ENCODE measurements at places on chromosomes 3 and 15.

DNA sequence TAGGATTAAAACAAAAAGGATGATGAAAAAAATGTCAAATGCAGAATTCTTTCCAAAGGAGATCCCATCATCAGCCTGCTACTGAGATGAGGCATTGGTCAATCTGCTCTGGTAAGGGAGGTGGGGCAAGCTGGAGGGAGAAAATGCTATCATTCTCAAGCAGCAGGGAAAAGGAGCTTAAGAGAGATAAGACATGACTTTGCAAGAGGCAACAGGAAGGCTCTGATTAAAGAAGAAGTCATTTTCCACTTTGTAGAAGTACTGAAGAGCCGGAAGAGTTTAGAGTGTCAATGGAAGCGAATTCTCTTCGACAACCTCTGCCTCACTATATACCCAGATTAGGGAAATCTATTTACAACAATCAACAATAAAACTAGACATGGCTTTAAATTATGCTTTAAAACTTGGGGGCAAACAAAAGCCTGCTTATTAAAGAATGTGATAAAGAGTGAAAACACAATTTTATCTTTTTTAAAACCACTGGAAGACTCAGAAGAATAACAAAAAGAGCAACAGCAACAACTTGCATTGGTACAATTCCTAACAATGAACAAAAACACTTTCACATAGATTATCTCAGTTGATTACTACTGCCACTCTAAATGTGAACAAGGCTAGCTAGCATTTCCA lies 81.8 kb upstream of the NANOGP8 start:
- DNase-seq: no peak

GRCh38 chr3:195201295-195201694 lies 69.7 kb downstream of the XXYLT1 start:
- DNase-seq: no peak

DNA sequence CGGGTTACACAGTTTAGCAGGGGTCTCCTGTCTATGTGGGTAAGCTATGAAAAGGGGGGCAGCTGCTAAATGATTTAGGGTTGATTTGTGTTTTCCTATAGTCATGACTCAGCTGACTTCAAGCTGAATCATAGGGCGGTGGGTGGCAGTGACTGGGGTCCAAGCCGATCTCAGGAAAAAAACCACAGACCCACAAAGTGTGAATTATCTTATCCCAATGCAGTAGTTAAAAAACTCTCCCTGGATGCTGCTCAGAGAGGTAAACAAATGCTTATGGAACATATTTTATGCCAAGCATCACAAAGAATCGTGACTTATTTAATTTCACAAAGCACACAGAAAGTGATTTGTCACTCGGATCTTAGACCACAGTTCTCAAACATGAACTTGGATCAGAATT lies 18.4 kb upstream of the TOPAZ1 start:
- DNase-seq: no peak

- no peak for DNase-seq
These were observed 866 bp upstream of the AADACL2 start for GRCh38 chr3:151732861-151733260.

DNA sequence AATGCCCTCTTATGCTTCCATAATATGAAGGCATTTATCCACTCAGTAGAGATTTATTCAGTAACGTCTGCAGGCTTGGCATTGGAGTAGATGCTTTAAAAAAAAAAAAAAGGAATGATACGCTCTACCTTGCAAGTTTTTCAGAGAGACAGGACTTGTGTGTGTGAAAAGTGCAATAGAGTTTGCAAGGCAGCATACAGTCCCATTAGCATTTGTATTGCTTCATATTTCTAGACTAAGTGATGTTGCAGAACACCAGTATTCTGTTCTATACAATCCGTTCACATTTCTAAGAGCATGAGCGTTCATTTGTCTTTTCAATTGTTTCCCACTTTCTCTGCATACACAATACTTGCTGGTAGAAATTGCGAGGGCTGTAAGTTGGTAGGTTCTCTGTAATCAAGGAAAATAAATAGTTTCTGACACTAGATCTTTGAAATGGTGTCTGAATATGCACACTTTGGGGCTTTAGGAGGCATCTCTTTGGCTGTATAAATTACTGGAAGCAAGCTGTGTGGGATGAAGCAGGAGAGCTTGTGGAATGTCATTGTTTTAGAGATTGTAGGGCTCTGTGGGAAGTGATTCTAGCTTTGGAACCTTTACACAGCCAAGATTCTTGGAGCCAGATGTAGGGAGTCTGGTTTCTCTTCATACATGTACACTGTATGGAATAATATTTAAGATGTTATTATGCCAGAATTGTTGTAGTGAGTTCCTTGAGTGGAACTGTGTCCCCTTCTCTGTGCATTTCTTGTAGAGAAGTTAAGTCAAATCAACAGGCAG lies 262.7 kb downstream of the FEZF2 start:
- peak; percentile 63 for DNase-seq

- DNase-seq: no peak
These were observed 41.4 kb upstream of the CCDC80 start for GRCh38 chr3:112682361-112682760.

- DNase-seq: peak; percentile 55
These were observed 116.3 kb downstream of the MITF start for GRCh38 chr3:69855436-69856162.

GRCh38 chr3:126654571-126655383 lies at the start of gene TXNRD3:
Gene TXNRD3, minus strand, starts transcription at chr3:126655124.
- DNase-seq: peak; percentile 83

- no peak for DNase-seq
These were observed 433.2 kb upstream of the RASGRP1 start for GRCh38 chr15:38997841-38998240.
